ENCODE measurements at places on chromosomes 1 and 21. TPM values are rescaled to one million over a fixed set of nuclear protein-coding genes. Genes with fewer than 3 reads are reported as not detected.
A peak's percentile ranks its signal among the peaks of the same experiment; 100 is the strongest.

TNNI3K gene
- 1.6 TPM for total RNA-seq

DEPDC1 gene
- total RNA-seq: 5.2 TPM

GRCh38 chr1:58190267-58190988, 356.1 kb downstream of the OMA1 start:
- H3K4me3 ChIP-seq: no peak overlapping the region
- DNase-seq: no peak
- no peaks in the 10 kb centered on the region for H3K27me3 ChIP-seq
- no peak overlapping the region for H3K27ac ChIP-seq

GRCh38 chr1:93080179-93080823, 1.2 kb downstream of the MTF2 start:
- H3K27me3 ChIP-seq: no peaks in the 10 kb centered on the region
- peak; percentile 28 for DNase-seq
- H3K36me3 ChIP-seq: no peaks in the 10 kb centered on the region
- H3K4me3 ChIP-seq: peak overlapping the region; percentile 81
- peak overlapping the region; percentile 88 for H3K27ac ChIP-seq
- H3K4me1 ChIP-seq: peaks cover 11% of the 10 kb centered on the region

GRCh38 chr21:33562389-33562788, 19.6 kb downstream of the SON start:
- H3K27me3 ChIP-seq: no peaks in the 10 kb centered on the region
- H3K36me3 ChIP-seq: peaks cover 91% of the 10 kb centered on the region

DNA sequence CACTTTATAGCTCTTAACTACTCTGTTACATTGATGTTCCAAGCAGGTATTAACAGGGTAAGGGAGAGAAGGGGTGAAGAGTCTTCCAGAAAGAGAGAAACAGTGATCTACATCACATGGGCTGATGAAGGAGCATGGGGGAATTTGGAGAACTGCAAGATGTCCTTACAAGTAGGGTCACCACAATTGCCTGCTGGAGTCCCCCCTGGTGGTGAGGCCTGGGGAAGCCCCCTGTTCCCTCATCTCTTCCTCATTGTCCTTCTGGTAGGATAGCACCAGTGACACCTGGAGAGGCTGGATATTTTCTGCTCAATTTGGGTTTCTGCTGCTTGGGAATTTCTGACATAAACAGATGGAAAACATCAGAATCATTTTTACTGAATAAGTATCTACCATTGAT, 126.6 kb downstream of the RUNX1 start:
- no peak overlapping the region for H3K27ac ChIP-seq
- no peaks in the 10 kb centered on the region for H3K27me3 ChIP-seq
- DNase-seq: no peak
- H3K4me1 ChIP-seq: peaks cover 10% of the 10 kb centered on the region

Data from left lung (tissue), 14 donors.